ENCODE measurements at places on chromosomes 12 and 14. TPM values are rescaled to one million over a fixed set of nuclear protein-coding genes. Genes with fewer than 3 reads are reported as not detected.

DNA sequence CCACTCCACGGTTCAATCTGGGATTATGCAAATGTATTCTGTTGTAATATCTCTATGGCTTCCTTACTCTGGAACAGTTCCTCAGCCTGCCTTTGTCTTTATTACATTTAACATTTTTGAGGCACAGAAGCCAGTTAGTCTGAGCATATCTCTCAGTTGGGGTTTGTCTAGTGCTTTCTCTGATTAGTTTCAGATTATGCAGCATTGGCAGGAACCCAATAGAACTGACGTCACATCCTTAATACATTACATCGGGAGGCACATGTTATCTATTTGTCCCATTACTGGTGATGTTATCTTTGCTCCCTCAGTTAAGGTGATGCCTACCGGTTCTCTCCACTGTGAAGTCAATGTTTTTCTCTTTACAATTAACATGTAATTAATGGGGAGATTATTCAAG lies 62.4 kb downstream of the PPM1A start:
- H3K27ac ChIP-seq, result no peak overlapping the region
- H3K4me3 ChIP-seq, result no peak overlapping the region
- no peaks in the 10 kb centered on the region for H3K27me3 ChIP-seq
- DNase-seq, result no peak
- H3K4me1 ChIP-seq, result no peaks in the 10 kb centered on the region

GRCh38 chr12:1972260-1972659 lies 32.0 kb downstream of the DCP1B start:
- no peaks in the 10 kb centered on the region for H3K27me3 ChIP-seq
- peaks cover 1% of the 10 kb centered on the region for H3K36me3 ChIP-seq
- H3K4me3 ChIP-seq, result no peak overlapping the region
- no peak for DNase-seq

DNA sequence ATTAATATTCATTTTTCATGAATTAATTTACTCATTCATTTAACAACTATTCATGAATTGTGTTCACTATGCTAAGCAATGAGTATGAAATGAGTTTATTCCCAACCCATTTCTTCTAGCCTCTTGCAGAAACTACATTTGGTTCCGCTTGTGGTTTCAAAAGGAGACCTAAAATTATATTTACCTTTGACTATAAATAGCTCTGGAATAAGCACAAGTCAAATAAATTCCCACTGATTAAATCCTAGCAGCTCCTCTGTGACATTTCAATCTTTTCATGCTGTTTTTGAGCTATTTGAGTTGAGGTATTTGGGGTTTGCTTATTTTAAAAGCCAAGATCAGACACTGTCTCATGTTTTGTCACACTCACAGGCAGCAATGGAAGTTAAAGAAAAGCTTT lies 46.9 kb downstream of the DUSP6 start:
- no peak overlapping the region for H3K27ac ChIP-seq
- no peak overlapping the region for H3K4me3 ChIP-seq
- H3K27me3 ChIP-seq, result no peaks in the 10 kb centered on the region
- H3K4me1 ChIP-seq, result no peaks in the 10 kb centered on the region
- no peak for DNase-seq

- no peaks in the 10 kb centered on the region for H3K4me1 ChIP-seq
- no peak for DNase-seq
- peak overlapping the region; percentile 29 for H3K27ac ChIP-seq
- no peaks in the 10 kb centered on the region for H3K36me3 ChIP-seq
Observed at GRCh38 chr14:21989090-21989489, 315.5 kb upstream of the OR4E1 start.

DNA sequence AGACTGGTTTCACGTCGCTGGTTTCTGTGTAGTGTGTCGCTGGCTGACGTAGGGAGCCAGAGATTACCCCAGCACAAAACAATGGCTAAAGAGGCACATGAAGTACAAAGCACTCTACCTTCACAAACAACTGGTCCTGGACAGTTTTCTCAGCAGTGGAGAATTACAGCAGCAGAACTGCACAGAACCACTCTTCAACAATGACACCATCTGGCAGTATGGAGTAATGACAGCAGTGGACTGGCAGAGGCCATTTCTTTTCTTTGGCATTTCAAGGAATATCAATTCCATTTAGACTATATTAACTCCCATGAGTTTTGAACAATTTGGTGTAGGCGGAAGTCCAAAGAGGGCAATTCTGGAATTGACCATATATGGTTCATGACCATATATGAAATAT lies 1074.1 kb downstream of the AACS start:
- H3K4me3 ChIP-seq, result no peak overlapping the region
- no peaks in the 10 kb centered on the region for H3K4me1 ChIP-seq
- H3K27ac ChIP-seq, result no peak overlapping the region
- H3K27me3 ChIP-seq, result no peaks in the 10 kb centered on the region
- no peak for DNase-seq

- H3K27me3 ChIP-seq, result peaks cover 3% of the 10 kb centered on the region
- no peak overlapping the region for H3K4me3 ChIP-seq
- no peak for DNase-seq
- no peak overlapping the region for H3K27ac ChIP-seq
Observed at GRCh38 chr14:51342226-51342625, 102.2 kb downstream of the TMX1 start.

DNA sequence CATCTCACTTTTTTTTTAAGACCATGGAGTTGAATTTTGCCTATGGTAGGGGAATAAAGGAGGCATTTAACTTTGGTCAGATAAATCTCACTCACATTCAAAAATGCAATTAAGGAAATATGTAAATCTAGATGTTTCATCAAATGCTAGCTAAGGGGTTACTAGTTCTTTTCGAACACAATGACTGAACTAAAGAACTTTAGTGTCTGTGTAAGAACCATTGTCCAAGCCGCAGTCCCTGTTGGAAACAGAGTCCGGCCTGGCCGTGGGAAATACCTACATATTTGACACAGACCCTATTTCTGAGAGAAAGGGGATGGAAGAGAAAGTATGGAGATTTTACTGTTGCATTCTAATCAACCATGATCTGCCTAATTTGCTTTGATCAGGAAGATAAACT lies 17.4 kb downstream of the LGR5 start:
- H3K4me3 ChIP-seq, result no peak overlapping the region
- no peak overlapping the region for H3K27ac ChIP-seq
- no peak for DNase-seq
- no peaks in the 10 kb centered on the region for H3K27me3 ChIP-seq
- H3K36me3 ChIP-seq, result no peaks in the 10 kb centered on the region

- no peak overlapping the region for H3K27ac ChIP-seq
- H3K4me3 ChIP-seq, result no peak overlapping the region
- no peak for DNase-seq
- no peaks in the 10 kb centered on the region for H3K36me3 ChIP-seq
- H3K4me1 ChIP-seq, result no peaks in the 10 kb centered on the region
Observed at GRCh38 chr14:83255015-83255726, 1721.5 kb upstream of the SEL1L start.

GRCh38 chr12:2544230-2544629 lies 250.5 kb upstream of the FKBP4 start:
- H3K27me3 ChIP-seq, result no peaks in the 10 kb centered on the region
- H3K27ac ChIP-seq, result no peak overlapping the region
- H3K4me1 ChIP-seq, result no peaks in the 10 kb centered on the region
- H3K4me3 ChIP-seq, result no peak overlapping the region
- no peaks in the 10 kb centered on the region for H3K36me3 ChIP-seq

Gene TMEM179
- total RNA-seq, result not detected

DNA sequence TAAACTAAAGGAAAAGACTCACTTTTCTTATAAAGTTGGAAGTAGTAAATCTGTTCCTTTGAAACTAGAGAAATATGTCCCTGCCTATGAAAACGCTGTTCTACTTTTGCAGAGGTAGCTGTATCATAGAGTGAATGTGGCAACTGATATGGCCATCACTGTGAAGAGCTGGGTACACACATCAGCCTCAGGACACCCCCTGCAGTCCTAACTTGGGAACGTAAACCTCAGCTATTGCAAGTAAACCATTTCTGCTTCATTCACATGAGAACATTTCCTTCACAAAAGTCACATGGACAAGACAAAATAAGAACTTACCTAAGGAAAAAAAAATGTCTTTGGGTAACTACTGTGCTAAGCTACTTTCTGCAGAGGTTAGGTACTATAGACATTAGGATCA lies 233.3 kb upstream of the PPFIA2 start:
- H3K4me1 ChIP-seq, result no peaks in the 10 kb centered on the region
- no peaks in the 10 kb centered on the region for H3K36me3 ChIP-seq
- DNase-seq, result peak; percentile 61
- no peaks in the 10 kb centered on the region for H3K27me3 ChIP-seq
- no peak overlapping the region for H3K4me3 ChIP-seq
- no peak overlapping the region for H3K27ac ChIP-seq

GRCh38 chr14:105582639-105583038 lies 56.3 kb downstream of the TMEM121 start:
- no peaks in the 10 kb centered on the region for H3K27me3 ChIP-seq
- no peaks in the 10 kb centered on the region for H3K36me3 ChIP-seq
- H3K27ac ChIP-seq, result no peak overlapping the region
- H3K4me3 ChIP-seq, result no peak overlapping the region
- H3K4me1 ChIP-seq, result no peaks in the 10 kb centered on the region

Gene IAPP
- not detected for total RNA-seq

GRCh38 chr14:24959791-24960331 lies 90.1 kb downstream of the STXBP6 start:
- H3K4me3 ChIP-seq, result no peak overlapping the region
- no peaks in the 10 kb centered on the region for H3K4me1 ChIP-seq
- H3K27ac ChIP-seq, result no peak overlapping the region

DNA sequence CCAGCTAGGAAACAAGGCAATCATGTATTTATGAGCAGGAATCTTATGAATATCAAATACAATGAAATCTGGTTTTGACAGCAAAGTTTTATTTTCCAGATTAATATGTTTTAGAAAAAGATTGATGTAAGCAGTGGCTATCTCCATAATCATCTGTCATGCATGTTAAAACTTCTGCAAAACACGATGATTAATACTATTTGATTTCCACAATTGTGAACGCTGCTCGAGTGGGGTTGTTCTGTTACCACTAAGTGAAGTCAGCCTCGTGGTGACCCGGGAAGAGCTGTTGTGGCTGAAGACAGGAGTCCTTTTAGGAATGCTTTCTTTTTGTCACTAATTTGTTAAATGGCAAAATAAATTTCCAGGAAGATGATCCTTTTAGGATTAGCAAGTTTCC lies 9.4 kb downstream of the CFAP251 start:
- H3K36me3 ChIP-seq, result no peaks in the 10 kb centered on the region
- no peak overlapping the region for H3K4me3 ChIP-seq
- H3K4me1 ChIP-seq, result no peaks in the 10 kb centered on the region
- no peak overlapping the region for H3K27ac ChIP-seq

Gene SLC38A1
- 249 TPM for total RNA-seq

DNA sequence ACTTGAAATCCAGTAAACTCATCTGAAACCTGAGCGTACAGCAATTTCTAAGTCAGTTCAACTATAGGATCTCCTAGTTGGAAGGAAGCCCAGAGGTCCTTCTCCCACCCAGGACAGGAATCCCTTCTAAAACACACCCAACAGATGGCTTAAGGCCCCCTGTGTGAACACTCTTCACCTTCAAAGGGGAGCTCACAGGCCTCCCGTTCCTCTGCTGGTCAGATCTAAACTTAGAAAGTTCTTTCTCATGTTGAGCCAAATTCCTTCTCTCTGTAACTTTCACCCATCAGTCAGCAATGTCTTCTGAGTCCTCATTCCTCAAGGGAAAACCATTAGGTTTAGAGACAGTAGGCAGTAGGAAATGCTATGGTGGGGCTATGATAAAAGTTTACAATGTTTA lies 355.2 kb downstream of the PCNX1 start:
- DNase-seq, result no peak
- H3K27me3 ChIP-seq, result no peaks in the 10 kb centered on the region
- H3K27ac ChIP-seq, result no peak overlapping the region
- H3K36me3 ChIP-seq, result no peaks in the 10 kb centered on the region
- H3K4me3 ChIP-seq, result no peak overlapping the region

GRCh38 chr14:37023875-37024565 lies 148.4 kb downstream of the SLC25A21 start:
- H3K27ac ChIP-seq, result no peak overlapping the region
- no peak overlapping the region for H3K4me3 ChIP-seq
- H3K4me1 ChIP-seq, result no peaks in the 10 kb centered on the region
- no peaks in the 10 kb centered on the region for H3K27me3 ChIP-seq
- no peaks in the 10 kb centered on the region for H3K36me3 ChIP-seq

Gene DLGAP5
- total RNA-seq, result not detected

- H3K4me3 ChIP-seq, result no peak overlapping the region
- DNase-seq, result no peak
- H3K36me3 ChIP-seq, result no peaks in the 10 kb centered on the region
- no peaks in the 10 kb centered on the region for H3K27me3 ChIP-seq
Observed at GRCh38 chr12:126361804-126362203, 1296.6 kb downstream of the AACS start.

Gene SERPINA5
- total RNA-seq, result not detected

Gene SNAPC1
- total RNA-seq, result 4.1 TPM

GRCh38 chr12:93375906-93376305 lies 1.8 kb upstream of the NUDT4 start:
- no peak overlapping the region for H3K4me3 ChIP-seq
- no peaks in the 10 kb centered on the region for H3K27me3 ChIP-seq
- no peaks in the 10 kb centered on the region for H3K36me3 ChIP-seq
- H3K27ac ChIP-seq, result no peak overlapping the region
- no peak for DNase-seq
- peaks cover 19% of the 10 kb centered on the region for H3K4me1 ChIP-seq

- DNase-seq, result peak; percentile 8
- H3K4me3 ChIP-seq, result peak overlapping the region; percentile 38
- H3K27me3 ChIP-seq, result no peaks in the 10 kb centered on the region
Observed at GRCh38 chr14:63737582-63738006, 9.7 kb upstream of the SGPP1 start.

DNA sequence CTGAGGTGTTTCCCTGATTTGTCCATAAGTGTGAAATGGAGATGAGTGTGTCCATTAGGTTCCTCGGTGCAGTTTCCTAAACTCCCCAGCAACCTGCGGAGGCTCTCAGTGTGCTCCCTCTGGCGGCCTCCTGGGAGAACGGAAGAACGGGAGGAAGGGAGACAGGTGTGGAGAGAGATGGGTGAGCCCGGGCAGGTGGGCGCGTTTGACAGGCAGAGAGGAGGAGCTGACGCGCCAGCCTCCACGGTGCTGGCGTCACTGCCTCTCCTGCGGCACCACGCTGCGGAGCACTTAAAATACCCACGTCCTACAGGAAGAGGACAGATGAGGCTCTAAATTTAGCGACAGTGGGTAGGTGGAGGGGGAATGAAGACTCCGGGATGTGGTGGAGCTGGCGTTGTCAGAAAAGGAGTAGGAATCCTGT lies 26.8 kb upstream of the PEX5 start:
- H3K4me3 ChIP-seq, result peak overlapping the region; percentile 39
- peak; percentile 14 for DNase-seq
- peaks cover 2% of the 10 kb centered on the region for H3K4me1 ChIP-seq
- no peak overlapping the region for H3K27ac ChIP-seq

DNA sequence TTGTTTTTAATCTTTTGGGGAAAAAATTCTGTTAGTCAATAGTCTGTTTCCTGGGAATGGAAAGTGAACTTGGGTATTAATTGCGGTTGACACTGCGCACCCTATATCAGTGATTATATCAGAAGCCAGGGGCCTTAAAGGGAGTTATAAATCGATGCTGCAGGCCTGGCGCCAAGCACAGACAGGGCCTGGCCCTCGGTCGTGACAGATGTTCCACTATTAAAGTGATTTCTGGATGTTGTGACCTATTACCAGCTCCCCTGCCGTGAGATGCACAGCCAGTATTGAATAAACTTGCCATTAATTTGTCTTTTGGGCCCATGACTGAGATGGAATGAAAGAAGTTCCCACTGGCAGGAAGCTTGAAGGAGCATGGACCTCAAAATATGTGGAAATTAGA lies 45.1 kb upstream of the KITLG start:
- DNase-seq, result no peak
- H3K4me3 ChIP-seq, result no peak overlapping the region
- no peaks in the 10 kb centered on the region for H3K4me1 ChIP-seq
- H3K27ac ChIP-seq, result no peak overlapping the region
- H3K27me3 ChIP-seq, result no peaks in the 10 kb centered on the region
- no peaks in the 10 kb centered on the region for H3K36me3 ChIP-seq

Gene TOMM20L
- not detected for total RNA-seq

Measured in naive thymus-derived CD4-positive, alpha-beta T cell (primary cell).